Astrocyte of the spinal cord (primary cell): ENCODE measurements at places on chromosomes 5 and 9.

GRCh38 chr5:96663608-96664007 is 1.4 kb downstream of the CAST start:
- DNase-seq: no peak

- DNase-seq: no peak
Observed at GRCh38 chr9:32394381-32395049, 10.1 kb downstream of the ACO1 start.

- DNase-seq: no peak
Observed at GRCh38 chr5:63655043-63655442, 307.2 kb downstream of the HTR1A start.

DNA sequence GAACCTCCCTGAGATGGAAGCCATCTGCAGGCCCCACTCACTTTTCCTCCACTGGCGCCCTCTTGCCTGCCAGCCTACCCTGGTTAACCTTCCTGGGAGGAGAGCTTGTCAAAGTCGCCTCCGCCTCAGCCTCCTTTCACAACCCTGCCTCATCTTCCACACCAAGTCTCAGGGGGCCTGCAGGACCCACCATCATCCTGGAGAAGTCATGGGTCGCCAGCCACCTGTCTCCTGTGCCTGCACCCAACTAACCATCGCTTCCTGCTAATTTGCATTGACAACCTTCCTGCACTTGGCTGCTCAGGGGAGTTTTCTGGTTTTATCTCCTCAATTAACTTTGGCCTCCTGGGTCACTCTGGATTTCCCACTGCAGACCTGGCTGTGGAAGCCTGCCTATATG is 52.8 kb upstream of the GRHPR start:
- no peak for DNase-seq

- DNase-seq: peak; percentile 9
Observed at GRCh38 chr5:107980923-107981692, 310.4 kb upstream of the EFNA5 start.

DNA sequence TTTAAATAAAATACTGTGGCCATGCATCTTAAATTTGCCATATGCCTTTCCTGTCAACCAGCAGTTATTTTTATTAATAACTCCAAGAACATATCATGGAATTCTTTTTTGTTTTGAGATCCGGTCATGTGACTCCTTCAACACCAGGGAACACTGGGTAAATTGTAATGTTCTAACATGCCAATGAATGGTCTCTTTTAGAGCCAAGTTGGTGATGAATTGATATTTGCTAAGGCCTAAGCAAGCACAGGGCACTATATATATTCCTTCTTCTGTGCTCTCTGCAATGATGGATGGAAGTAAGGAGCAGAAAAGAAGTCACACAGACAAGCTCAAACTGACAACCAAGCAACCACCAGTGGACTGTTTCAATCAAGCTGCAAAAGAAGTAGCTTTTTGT is 124.0 kb downstream of the EFNA5 start:
- DNase-seq: no peak

DNA sequence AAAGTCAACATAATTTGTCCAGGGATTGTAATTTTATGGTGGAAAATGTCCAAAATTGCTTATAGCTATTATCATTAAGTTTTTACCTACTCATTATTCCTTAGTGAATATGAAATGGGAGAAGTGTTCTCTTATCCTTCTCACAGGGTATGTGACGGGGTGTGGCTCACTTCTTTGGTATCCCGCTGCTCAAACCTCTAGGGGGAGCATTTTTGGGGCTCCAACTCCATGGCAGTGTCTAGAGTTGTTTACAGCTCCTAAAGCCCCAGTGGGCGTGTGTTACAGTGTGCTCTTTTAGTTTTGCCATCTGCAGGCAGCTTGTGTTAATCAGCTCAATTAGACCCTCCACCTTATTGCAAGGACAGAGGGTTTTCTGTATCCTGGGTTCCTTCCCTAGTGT is 89.4 kb downstream of the CDKN2A start:
- DNase-seq: peak; percentile 32

GRCh38 chr5:103829585-103829984 is 267.0 kb upstream of the NUDT12 start:
- no peak for DNase-seq

- peak; percentile 53 for DNase-seq
Observed at GRCh38 chr9:132878695-132879456, at the start of gene SPACA9. SPACA9 (plus strand) TSS chr9:132878898; CDS start chr9:132883948, 5,050 bp downstream.

GRCh38 chr9:117796681-117797080 is 92.5 kb downstream of the TLR4 start:
- peak; percentile 32 for DNase-seq

GRCh38 chr5:142421621-142422397 is 97.0 kb upstream of the SPRY4 start:
- DNase-seq: no peak

DNA sequence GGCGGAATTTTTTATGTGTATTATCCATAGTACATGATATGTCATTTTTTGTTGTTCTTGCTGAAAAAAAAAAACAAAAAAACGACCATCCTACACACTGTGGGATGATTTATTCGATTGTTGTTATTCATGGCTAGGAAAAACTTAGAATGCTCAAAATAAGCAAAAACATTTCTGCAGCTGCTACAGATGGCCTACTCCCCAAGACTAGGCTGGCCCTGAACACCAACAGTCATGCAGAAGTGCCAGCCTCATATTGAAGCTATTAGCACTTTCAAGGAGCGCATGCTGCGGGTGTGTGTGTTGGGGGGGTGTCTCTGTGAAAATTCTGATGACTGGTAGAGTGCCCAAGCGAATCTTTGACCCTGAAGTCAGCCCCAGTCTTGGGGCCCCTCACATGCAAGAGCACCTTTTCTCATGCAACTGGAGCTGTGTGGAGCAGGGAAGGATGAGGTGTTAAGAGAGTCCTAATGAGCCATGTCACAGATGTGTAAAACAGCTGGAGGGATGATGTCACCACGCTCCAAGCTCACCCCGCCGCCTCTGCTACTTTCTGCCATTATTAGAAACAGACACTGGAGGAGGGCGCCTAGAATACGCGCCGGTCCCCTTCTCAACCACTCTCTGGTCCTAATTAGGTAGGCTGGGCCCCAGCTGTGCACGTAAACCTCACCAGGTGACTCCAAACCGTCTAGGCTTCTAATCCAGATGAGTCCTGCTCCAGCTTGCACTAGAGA is 61.0 kb upstream of the SMIM23 start:
- no peak for DNase-seq

- DNase-seq: no peak
Observed at GRCh38 chr9:117465706-117466105, 50.8 kb upstream of the ASTN2 start.

DNA sequence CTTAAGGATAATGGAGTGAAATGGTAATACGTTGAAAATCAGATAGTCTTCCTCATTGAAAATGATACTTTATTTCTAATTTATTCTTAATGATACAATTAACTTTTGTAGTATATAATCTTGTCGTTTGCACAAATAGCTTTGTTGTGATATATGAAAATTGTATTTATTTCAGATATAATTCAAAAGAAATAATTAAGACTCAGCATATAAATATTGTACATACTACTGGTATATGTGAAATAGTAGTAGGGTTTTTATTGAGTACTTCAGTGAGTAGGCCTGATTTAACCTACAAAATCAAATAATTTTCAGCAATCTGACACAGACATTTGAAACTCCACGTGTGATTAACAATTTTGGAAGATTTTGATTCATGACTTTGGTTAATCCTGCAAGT is 4.8 kb downstream of the C5orf22 start:
- DNase-seq: no peak

DNA sequence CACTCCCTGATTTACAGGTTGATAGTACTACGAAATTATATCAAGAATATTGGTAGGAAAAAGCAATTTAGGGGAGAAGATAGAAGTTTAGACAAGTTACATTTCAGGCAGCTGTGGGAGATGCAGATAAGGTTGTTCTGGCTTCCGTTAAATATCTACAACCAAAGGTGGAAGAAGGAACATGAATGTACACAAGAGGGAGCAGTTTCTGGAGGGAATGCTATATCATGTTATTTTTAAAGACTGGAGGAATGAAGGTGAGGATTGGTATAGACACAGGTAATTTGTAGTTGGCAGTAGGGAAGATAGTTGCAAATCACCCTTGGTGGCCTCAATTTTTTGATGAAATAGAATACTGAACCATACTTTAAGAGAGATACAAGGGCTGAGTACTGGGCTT is 187.3 kb upstream of the NMUR2 start:
- no peak for DNase-seq

- DNase-seq: no peak
Observed at GRCh38 chr5:176671890-176672747, 24.8 kb downstream of the TSPAN17 start.

GRCh38 chr9:95771556-95772246 is 103.8 kb upstream of the ERCC6L2 start:
- DNase-seq: peak; percentile 58

DNA sequence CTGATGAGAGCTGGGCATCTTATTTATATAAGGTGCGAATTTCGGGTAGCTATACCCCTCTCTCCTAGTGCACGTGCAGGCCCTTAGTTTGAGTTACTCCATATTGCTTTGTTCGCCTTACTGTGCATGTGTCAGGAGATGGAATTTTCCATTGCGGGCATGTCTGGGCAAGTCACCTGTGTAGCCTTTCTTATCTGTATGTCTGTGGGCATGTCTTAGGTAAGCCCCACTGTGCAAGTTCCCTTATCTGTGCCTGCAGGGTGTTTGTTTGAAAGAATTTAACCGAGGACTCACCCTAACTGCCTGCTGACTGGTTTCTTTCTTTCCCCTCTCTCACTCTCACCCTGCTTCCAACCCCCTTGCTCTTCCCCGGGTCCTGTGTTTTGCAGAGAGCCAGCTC is 140.7 kb upstream of the RANBP3L start:
- DNase-seq: no peak

DNA sequence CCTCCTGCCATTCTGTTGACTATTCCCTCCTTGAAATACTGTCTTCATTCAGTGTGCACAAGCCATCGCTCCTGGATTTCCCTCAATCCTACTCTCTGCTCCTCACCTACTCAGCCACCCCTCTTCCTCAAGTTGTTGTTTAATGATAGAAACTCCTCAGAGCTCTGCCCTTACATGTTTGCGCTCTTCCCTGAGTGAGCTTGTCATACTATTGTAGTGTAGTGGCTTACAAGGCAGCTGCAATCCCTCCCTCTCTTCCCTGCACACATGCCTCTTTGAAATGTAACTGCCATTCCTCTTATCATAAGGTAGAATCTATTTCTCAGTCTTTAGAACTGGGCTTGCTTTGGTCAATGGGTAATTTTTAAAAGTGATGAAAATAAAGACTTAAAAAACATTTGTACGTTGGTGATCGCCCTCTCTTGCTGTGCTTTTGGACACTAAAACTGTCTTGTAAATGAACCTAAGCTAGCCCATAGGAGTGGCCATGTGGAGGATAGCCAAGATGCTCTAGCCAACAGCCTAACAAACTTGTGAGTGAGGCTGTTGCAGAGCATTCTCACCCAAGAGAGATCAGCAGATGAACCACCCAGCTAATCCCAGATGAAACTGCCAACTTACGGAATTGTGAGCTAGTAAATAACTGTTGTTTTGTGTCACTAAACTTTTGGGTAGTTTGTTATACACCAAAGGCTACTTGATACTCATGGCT is 18.1 kb upstream of the SMAD5 start:
- DNase-seq: no peak

- no peak for DNase-seq
Observed at GRCh38 chr9:128141604-128142003, 7.6 kb upstream of the LCN2 start.

DNA sequence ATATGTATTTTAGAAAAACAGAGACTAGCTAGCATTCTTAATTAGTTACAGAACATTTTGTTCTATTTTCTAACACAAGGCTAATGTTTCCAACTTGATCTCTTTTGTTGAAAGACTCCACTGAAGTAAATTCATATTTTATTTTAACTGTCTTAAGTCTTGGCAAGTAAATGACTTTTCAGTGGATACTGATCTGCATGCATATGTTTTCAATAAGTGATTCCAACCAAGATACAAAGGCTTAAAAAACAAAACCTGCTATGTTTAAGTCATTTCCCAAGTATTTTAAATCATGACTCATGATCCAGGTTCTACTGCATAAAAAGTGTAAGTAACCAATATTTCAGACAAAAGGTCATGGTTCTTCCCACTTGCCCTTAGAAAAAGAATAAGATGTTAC is 5.7 kb downstream of the CDO1 start:
- peak; percentile 77 for DNase-seq

GRCh38 chr9:122086873-122087272 is 6.2 kb downstream of the TTLL11 start:
- DNase-seq: no peak

- DNase-seq: peak; percentile 37
Observed at GRCh38 chr5:154878642-154879335, 20.4 kb downstream of the CNOT8 start.

DNA sequence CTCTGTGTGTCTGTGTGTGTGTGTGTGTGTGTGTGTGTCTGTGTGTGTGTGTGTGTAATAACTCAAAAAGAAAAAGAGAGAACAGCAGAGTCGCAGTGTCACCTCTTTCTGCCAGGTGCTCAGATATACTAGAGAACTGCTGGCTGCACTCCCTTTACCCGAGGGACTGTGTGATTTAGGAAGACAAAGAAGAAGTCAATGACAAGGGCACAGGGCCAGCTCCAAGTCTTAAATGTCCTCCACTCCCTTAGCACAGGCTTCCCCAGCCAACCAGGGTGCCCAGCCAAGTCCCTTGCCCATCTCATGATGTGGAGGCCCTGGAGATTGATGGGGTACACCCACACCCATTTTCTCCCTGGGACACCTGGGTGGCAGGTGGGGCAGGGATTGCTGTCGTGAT is 8.7 kb downstream of the CCNJL start:
- DNase-seq: no peak

DNA sequence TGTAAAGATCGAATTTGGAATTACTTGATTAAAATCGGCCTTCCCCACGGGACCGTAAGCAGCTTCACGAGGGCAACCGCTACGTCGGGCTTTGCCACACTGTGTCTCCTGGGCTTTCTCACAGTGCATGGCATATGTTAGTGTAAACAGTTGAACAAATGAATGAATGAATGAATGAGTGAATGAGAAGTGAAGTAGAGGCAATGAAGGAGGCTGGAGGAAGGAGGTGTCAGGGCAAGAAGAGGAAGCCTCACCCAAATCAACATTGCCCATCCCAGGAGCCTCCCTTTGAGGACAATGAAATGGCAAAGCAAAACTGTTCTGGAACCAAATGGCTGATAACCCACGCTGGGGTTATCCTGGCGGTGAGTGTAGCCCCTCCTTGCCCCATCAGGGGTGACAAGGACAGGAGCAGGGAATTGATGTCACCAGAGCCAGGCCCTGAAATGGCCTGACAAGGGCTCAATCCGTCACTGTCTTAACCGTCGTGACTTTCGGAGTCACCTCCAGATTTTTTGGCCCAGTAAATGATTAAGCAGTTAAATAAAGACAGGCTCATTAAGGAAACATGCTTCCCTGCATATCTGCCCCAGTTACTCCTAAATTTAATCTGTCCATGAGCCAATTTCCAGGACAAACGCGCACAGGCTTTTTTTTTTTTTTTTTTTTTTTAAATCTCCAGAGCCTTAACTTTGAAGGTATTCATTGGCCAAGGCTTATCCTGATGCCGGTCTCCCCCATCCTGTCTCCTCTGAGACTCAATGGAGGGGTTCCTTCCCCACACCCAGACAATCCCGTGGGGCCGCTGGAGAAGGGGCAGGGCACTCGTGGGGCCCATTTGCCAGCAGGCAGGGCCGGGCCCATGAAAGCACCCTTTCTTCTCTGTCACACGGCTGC is 88.4 kb upstream of the BOD1 start:
- no peak for DNase-seq
